Stimulated activated CD8-positive, alpha-beta memory T cell treated with anti-CD3 and anti-CD28 coated beads, Interleukin-7, amount 100 ng/mL, for 1 hour (primary cell): ENCODE measurements at places on chromosomes 1 and 21.
A peak's percentile ranks its signal among the peaks of the same experiment; 100 is the strongest.

GRCh38 chr21:45029298-45029947 is 45.0 kb upstream of the ADARB1 start:
- DNase-seq, result no peak

DNA sequence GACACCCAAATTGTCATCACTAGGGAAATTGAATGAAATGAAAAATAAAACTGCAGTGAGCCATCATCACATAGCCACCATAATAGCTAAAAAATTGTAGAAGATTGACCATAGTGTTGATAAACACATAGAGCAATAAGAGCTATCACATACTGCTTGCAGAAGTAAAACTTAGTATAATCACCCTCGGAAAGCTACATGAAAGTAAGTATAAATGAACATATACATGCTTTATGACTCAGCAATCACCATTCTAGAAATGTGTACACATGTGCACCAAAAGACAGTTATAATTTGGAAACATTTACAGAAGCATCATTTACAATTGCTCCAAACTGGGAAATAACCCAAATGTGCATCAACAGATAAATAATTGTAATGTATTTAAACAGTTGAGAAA is 153.1 kb upstream of the LRRC7 start:
- no peak for DNase-seq

- no peak for DNase-seq
These were observed 122.4 kb downstream of the MAST2 start for GRCh38 chr1:45925728-45926287.

- no peak for DNase-seq
These were observed 13.5 kb upstream of the ADAMTSL4 start for GRCh38 chr1:150535511-150536287.

DNA sequence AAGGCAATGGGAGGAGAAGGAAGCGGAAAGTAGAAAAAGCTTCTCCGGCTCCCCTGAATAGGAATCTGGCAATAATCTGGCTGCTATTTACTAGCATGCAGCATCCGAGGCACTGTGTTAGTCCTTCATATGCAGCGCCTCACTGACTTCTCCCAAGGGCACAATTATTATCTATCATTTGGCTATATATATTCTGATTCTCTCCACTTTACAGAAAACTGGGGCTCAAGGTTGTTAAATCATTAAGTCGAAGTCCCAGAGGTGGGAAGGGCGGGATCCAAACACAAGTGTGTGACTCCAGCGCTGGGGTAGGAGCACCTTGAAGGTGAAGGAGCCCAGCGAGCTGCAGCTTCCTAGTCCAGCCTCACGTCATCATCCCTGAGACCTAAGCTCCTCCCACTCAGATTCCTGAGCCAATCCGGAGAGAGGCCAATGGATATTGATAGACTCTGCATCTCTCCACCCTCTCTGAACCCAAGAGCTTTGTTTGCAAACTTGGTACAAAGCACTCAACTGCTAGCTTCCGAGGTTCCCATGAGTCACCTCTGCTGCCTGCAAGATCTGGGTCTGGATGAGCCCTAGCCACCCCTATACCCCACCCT is 16.6 kb upstream of the EYA3 start:
- no peak for DNase-seq

GRCh38 chr1:214136324-214136919 is 144.5 kb upstream of the SMYD2 start:
- no peak for DNase-seq

GRCh38 chr1:38062361-38063288 is 16.0 kb upstream of the POU3F1 start:
- DNase-seq, result no peak

DNA sequence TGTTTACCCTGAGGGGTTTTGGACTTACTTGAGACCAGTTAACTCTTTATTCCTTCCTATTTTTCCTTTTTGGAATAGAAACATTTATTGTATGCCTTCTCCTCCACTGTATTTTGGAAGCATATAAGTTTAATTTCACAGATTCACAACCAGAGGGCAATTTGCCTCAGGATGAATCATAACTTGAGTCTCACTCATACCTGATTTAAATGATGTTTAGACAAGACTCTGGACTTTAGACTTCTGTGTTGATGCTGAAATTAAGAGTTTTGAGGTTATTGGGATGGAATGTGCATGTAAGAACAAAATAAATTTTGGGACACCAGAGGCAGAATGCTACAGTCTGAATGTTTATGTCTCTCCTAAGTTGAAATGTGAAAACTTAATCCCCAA is 7.1 kb upstream of the ADAM30 start:
- DNase-seq, result no peak

- no peak for DNase-seq
These were observed 3.5 kb upstream of the TSPAN1 start for GRCh38 chr1:46171351-46171750.

- DNase-seq, result no peak
These were observed 11.5 kb upstream of the COL16A1 start for GRCh38 chr1:31715087-31715872.

DNA sequence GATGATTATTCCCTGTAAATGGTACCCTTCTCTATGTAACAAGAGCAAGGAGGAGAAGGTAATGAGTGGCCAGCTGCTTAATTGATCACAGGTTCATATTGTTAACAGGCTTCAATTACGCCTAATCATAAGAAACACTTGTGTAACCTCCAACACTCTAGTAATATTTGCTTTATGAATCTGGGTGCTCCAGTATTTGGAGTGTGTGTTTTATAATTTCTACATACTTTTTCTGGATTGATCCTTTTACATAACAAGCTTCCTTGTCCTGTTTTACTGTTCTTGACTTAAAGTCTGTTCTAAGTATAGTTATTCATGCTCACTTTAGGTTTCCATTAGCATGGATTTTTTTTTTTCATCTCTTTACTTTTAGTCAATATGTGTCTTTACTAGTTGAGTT is 984.2 kb downstream of the AMY1C start:
- DNase-seq, result no peak

DNA sequence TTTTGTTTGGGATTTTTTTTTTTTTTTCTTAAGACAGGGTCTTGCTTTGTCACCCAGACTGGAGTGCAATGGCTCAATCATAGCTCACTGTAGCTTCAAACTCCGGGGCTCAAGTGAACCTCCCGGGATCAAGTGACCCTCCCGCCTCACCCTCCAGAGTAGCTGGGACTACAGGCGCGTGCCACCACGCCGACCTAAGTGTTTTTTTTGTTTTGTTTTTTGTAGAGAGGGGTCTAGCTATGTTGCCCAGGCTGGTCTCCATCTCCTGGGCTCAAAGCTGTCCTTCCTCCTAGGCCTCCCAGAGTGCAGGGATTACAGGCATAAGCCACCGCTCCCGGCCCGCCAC is 776 bp downstream of the HLCS start:
- DNase-seq, result no peak

DNA sequence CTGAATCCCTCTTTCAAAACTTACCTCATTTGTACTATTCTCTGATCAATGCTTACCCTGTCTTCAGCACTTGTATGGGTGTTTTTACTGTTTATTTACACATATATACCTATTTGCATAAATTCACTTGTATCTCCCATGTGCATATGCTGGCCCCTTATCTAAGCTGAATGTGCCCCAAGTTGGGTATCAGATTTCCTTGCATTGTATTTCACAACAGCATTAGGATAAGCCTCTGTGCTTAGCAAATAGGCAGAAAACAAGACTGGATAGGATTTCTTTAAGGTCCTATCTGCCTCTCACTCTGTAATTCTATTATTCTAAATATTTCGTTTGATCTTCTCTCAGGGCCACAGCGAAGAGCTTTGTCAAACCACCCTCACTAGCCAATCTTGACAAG is 45.9 kb upstream of the IPO9 start:
- no peak for DNase-seq

DNA sequence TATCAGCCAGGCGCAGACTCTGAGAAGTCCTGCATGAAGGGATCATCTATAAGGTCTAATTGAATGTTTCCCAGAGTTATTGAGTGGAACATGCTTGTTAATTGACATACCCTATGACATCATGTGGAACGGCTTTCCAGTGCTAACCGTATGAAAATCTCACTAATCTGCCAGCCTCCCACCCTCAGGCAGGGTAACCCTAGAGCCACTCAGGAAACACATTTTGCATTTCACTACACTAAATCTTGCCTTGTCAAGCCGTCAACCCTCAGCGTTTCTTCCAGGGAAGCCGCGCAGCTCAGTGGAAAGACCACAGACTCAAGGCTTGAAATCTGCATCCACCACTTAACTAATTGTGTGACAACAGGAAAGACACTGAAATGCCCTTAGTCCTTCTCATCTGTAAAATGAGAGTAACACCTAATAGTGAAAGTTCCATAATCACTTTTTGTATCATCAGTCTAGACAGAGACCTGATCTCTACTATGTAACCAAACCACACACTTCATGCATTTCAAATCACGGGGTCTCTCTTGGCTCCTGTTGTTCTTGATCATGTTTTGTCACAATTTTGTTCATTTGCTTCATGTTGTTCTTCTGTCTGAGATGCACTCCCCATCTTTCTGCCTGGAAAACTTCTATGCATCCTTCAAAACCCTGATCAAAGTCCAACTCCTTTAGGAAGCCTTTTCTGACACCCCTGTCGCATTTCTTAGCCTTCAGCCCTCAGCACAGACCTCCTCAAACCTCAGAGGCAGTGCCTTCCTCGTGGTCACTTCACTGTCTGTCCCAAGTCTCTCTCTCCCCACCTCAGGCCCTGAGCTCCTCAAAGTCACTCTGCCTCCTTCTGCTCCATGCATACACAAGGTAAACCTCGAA is 246.5 kb downstream of the TOMM20 start:
- no peak for DNase-seq

DNA sequence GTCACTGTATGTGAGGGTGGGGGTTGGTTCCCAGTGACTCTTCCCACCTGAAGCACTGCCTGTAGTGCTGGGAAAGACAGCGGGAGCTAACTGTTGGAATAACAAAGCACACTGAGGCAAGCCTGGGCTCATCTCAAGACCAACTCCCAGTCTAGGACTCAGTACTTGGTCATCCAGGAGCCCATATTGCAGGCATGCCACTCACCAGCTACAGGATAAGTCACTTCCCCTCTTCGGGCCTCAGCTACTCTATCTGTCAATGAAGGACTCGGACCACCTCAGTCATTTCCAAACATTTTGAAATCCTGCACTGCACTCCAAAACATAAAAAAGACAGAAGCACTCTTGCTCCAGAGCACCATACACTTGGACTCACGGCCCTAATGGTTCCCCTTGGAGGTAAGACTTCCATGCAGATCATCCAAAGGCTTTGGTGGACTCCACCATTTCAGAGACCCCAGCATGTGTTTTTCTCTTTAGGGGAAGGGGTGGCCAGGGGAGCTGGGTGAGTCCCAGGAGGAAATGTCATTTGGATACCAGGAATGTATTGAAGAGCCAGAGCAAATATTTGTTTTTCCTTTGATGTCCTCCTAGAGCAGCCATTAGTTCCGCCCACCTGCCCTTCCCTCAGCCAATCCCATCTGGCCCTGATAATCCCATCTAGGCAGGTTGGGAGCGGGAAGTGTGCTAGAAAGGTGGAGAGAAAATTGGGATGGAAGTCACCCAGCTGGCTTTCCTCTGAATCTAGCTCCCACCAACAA is 3.1 kb downstream of the NUAK2 start:
- no peak for DNase-seq

GRCh38 chr1:9724706-9725476 is 73.4 kb downstream of the PIK3CD start:
- DNase-seq, result peak; percentile 57

DNA sequence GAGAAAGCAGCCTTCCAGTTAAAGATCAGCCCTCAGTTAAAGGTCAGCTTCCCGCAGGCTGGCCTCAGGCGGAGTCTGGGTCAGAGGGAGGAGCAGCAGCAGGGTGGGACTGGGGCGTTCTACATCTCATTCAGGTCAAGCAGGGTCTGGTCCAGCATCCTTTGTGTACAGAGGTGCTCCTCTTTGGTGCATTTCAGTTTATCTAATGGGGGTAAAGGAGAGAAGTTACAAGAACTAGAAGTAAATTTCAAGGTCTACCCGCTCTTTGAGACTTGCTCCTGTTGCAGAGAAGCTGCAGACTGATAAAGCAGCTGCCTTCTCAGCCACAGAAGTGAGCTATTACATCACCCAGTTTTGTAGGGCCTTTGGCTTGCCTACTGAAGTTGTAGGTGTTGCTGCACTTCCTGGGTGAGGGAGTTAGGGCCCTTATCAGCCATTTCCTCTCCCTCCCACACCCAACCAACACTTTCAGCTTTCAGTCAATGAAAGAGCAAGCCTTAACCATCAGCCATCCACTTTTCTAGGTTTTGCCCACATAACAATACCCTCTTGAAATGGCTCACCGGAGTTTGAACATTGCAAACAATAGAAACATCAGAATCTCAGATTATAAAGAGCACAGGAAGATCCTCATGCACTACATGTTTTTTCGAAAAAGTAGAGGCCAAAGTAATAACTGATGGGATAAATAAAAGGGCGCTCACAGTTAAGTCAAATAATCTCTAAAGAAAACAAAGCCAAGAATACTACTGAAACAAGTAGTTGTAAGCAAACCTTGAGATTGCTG is 2.8 kb upstream of the NUP210L start:
- DNase-seq, result peak; percentile 28

DNA sequence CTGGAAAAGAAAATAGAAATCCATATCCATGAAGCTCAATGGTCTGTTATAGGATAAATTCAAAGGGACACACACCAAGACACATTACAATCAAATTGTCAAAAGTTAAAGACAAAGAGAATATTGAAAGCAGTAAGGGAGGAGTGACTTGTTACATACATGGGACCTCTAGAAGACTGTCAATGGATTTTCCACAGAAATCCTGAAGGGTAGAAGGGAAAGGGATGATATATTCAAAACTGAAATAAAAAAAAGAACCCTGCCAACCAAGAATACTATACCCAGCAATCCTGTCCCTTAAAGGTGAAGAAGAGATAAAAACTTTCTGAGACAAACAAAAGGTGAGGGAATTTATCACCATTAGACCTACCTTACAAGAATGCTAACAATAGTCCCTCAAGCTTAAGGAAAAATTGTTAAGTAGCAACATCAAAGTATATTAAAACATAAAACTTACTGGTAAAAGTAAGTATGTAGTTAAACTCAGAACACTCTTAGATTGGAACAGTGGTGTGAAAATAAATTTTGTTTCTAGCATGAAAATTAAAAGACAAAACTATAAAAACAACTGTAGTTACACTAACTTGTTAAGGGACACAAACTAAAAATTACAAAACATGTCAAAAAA is 103.2 kb upstream of the APP start:
- DNase-seq, result no peak

- DNase-seq, result no peak
These were observed 2.6 kb upstream of the MYOG start for GRCh38 chr1:203088441-203088840.
